ENCODE measurements at places on chromosomes 11 and 22. TPM values are rescaled to one million over a fixed set of nuclear protein-coding genes. Genes with fewer than 3 reads are reported as not detected.

The PRR5 gene
- 1.9 TPM for total RNA-seq

The MYRF gene
- total RNA-seq = 1.0 TPM

The INS gene
- not detected for total RNA-seq

The SLC22A9 gene
- not detected for total RNA-seq

The WNT11 gene
- not detected for total RNA-seq

The LIF gene
- 2.0 TPM for total RNA-seq

The MMP27 gene
- not detected for total RNA-seq

The HTR3A gene
- not detected for total RNA-seq

The PTDSS2 gene
- 37.3 TPM for total RNA-seq

The WT1 gene
- not detected for total RNA-seq

The RAB38 gene
- total RNA-seq = 1.9 TPM

The CCDC88B gene
- total RNA-seq = 2.4 TPM

The BDNF gene
- total RNA-seq = 0.88 TPM

The APOA4 gene
- total RNA-seq = not detected

The OR4X2 gene
- total RNA-seq = not detected

The CD6 gene
- under 0.01 TPM for total RNA-seq

The IGF2 gene
- 6.3 TPM for total RNA-seq

The IGLL5 gene
- total RNA-seq = not detected

The CENATAC gene
- total RNA-seq = 20.0 TPM

The OR4D5 gene
- total RNA-seq = not detected

The CDC42BPG gene
- total RNA-seq = 0.16 TPM

The SLC29A2 gene
- 1.3 TPM for total RNA-seq

The VSIG2 gene
- 1.1 TPM for total RNA-seq

The BARX2 gene
- not detected for total RNA-seq

The CDON gene
- total RNA-seq = 0.81 TPM

The PAX6 gene
- 0.13 TPM for total RNA-seq

The ADAMTS15 gene
- 2.8 TPM for total RNA-seq

Data from bladder microvascular endothelial cell (primary cell).